NCI-H524 treated with DMSO at 0.1 percent for 48 hours (cell line): ENCODE measurements at places on chromosomes 7 and 10.

DNA sequence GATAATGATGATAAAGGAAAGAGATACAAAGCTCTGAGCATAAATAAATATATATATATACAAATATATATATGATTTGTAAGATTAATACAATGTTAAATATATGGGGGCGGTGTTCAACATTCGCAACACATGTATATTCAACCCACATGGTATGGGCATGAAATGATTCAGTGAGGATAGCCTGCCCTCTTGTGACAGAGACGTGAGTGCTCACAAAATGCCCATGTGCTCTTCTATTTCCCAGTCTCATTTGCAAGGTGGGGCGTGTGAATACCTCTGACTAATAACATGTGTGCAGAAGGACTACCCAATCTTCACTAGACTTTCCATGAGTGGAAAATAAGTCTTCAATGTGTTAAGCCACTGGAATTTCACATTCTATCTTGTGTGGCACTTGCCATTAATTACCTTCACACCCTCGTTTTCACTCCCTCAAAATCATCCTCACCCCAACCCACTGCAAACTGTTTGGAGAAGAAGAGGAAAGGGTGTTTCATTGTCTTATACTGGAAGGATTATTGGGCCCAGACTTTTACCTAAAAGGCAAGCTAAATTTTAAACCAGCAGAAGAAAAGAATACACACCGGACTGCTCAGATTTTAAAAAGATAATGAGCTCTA lies 26.9 kb downstream of the ASAH2 start:
- DNase-seq: no peak

GRCh38 chr7:20529260-20529659 lies 86.2 kb upstream of the ABCB5 start:
- DNase-seq: no peak

DNA sequence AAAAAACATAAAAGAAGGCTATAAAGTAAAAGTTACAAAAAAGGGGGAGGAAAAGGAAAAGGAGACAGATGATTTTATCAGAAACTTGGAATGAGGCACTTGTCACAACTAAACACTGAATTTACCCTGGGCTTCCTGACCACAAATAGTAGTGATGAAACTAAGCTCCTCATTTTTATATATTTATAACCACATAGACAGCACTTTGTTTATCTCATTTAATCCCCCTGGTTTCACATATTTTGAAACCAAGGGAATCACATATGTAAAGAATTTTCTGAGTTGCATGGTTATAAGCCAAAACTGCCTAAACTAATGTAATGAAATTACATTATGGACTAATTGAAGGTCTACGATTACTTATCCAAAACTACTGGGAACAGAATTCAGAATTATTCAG lies 39.6 kb upstream of the MET start:
- no peak for DNase-seq

DNA sequence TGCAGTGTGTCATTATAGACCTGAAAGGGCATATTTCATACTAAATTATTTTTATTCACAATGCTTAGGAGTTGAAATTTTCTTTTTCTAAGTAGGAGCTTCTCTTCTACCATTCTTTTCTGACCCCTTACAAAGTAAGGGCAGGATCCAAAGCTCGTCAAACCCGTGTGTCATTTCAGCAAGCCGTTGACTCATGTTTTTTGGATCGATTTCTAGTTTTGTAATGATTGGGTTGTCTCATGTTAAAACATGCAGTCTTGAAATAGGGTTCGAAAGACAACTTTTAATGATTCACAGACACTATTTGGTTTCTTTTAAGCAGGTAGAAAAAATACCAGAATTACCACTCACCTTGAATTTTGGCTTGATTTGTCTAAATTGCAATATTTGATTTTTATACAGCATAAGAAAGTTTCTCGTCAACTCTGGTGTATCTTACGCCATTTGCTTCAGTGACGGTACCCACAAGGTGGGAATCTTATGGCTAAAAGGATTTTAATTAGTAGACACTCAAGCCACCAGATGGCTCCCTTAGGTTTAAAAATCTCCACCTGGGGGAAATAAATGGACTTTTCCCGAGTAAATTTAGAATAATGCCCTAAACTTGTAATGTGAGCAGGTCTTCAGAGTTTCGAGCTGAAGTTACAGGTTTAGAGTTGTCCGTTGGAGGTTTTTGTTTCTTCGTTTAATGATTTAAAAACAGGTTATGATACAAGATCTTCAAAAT lies 283.4 kb downstream of the CCDC3 start:
- no peak for DNase-seq

DNA sequence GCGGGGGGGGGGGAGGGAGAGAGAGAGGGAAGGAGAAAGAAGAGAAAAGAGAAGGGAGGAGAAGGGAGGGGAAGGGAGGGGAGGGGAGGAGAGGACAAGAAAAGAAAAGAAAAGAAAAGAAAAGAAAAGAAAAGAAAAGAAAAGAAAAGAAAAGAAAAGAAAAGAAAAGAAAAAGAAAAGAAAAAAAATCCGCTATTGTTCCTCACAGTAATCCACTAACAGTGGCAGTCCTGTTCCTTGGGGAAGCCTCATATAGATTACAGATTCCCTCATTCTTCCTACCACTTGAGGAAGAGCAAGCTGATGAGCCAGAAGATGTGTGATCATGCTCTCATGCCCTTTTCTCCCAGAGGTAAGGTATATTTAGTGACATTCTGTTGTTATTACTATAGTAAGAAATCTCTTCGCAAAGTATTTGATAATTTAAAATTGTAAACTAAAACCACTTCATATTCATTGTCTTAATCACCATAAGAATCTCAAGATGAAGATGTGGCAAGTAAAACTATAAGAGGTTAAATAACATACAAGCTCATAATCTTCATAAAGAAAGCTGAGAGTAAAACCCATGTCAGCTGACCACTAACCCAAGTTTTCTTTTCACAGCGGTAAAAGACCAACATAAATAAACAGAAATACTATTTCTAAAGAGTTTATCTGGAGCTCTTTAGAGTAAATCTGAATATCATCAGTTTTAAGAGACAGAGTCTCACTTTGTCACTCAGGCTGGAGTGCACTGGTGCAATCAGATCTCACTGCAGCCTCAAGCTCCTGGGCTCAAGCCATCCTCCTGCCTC lies 128.1 kb downstream of the JMJD1C start:
- DNase-seq: no peak

GRCh38 chr7:152435384-152436110 lies at the start of gene KMT2C:
TSS of gene KMT2C (minus strand) at chr7:152436003. CDS start at chr7:152435786, 217 bp downstream.
- DNase-seq: no peak

GRCh38 chr7:20299647-20300312 lies 30.9 kb upstream of the ITGB8 start:
- DNase-seq: no peak

- DNase-seq: no peak
Observed at GRCh38 chr10:94065362-94065761, 71.6 kb downstream of the PLCE1 start.

DNA sequence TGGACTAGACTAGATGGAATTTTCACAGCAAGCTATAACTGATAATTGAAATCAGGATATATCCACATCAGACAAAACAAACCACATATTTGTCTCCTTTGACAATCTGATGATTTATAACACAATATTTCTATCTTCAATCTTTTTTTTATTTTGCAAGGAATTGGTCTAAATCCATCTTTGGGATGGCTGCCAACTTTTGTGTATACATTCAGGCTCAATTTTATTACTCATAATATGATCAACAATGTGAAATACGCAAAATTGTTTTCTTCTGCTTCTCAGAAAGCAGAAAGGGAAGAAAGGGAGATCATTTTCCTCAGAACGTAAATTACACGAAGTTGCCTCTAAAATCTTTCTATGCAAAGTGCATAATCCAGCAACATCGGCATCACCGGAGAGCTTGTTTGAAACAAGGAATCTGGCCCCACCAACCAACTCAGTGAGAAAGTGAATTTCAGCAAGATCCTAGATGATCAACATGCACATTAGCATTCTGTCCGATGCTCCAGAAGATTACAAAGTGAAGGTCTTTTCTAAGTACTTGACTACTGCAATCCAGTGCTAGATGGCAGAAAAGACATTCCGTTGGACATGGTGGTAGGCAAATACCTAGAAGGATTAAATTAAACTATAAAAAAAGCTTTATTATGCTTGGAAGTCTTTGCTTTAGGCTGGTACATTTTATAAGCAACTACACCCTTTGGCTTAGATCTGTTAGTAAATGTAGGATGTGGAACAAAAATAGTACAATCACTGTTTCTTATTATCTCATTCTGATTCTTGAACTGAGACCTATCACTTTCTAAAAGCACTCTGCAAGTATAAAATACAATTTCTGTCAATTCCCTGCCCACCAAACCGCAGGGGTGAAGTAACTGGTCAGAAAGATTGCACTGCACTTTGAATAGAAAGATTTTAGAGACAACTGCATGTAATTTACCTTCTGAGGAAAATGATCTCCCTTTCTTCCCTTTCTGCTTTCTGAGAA lies 126.4 kb upstream of the RSU1 start:
- DNase-seq: no peak

DNA sequence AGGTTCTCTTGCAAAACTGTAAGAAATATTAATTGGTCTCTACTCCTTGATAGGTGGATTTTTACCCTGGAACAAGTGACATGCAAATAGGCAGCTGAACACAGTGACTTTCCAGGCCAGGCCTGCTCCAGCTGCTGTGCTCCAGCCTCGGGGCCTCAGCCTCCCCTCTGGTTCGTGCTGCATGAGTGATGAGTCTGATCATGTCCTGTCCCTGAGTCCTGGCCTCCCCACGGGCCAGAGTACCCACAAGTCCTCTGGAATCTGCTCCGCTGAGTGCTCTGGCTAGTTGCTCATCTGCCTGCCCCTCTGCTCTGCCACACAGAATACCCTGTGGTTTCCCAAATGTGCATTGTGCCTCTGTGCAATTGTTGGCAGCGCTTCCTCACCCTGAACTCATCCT lies 80.1 kb upstream of the PDZD8 start:
- no peak for DNase-seq

- DNase-seq: no peak
Observed at GRCh38 chr7:55081068-55081467, 62.3 kb downstream of the EGFR start.

DNA sequence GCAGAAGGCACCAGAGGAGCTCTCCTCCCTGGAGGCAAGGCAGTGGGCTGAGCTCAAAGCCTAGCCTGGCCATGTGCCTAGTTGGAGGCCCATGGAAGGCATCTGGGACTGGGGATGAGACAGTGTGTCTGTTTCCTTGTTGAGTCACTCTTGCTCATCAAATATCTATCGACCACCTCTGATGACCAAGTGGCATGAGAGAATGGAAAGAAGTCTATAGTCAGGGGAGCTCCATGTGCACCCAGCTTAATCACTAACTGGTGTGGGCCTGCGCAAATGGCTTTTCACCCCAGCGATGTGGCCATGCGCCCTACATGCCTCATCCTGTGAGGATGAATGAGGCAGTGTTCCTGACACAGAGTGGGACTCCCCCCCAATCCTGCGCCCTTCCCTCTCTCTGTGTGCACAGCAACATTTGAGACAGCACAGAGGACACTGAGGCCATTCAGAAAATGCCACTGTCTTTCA lies 229.9 kb downstream of the RPS24 start:
- DNase-seq: no peak

DNA sequence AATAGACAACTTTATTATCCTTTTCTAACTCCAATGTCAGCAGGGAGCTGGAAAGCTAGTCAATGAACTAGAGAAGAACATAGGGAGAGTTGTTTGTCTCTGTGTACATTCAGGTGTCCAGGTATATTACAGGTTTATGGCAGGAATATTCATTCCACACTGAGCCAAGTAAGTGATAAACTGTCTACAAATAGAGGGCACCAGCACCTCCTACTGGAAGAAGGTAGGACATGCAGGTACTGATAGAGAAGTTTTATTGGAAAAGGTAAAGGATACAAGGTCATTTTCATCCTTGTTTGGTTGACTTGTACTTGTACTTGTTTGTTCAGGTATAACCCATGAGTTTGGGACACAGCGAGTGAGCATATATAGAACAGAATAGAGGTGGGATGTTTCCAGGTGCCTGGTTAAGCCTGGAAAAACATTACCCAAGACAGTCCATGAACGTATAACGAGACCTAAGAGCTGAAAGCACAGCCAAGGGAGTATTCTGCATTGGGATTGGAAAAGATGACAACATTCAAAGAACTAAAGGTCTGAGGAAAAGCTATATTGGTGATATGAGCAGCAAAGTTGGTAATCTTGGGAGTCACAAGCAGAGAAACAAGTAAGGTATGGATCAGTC lies 61.4 kb upstream of the PPP1R3C start:
- no peak for DNase-seq

- no peak for DNase-seq
Observed at GRCh38 chr7:47482013-47482875, 99.7 kb downstream of the TNS3 start.

DNA sequence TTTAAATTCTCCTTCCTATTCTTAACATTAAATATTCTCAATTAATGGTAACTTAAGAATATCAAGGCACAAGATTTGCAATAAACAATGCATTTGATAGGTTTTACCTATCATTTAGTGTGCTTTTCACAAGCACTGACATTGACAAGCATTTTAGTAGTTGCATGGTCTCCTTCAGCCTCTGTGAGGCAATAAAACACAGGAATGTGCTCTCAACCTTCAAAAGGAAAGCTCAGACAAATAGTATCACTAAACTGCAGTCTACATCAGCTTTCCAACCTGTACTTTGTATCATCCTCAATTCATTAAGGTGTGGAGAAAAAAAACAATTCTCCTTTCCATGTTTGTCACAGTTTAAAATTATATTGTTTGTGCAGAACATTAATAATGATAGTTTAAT lies 51.1 kb upstream of the TSPAN13 start:
- DNase-seq: no peak

GRCh38 chr7:91949221-91950009 lies 8.8 kb downstream of the AKAP9 start:
- no peak for DNase-seq

DNA sequence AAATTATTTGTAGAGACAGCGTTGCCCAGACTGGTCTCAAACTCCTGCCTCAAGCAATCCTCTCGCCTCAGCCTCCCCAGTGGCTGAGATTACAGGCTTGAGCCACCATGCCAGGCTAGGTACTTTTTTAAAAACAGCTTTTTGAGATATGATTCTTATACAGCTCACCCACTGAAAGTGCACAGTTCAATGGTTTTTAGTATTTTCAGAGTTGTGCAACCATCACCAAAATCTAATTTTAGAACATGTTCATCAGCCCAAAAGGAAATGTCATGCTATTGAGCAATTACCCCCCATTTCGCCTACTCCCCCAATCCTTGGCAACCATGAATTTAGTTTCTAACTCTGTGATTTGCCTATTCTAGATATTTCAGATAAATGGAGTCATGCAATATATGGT lies 73.7 kb downstream of the EVX1 start:
- DNase-seq: no peak

- DNase-seq: no peak
Observed at GRCh38 chr7:22572937-22573336, 72.9 kb upstream of the STEAP1B start.

GRCh38 chr7:18455606-18456005 lies 39.9 kb upstream of the HDAC9 start:
- DNase-seq: no peak
